Testis (tissue), 5 donors: ENCODE measurements at places on chromosomes 4 and X.

GRCh38 chr4:183390374-183390773 is 54.1 kb upstream of the CDKN2AIP start:
- no peak for DNase-seq

GRCh38 chr4:139642364-139642763 is 23.3 kb upstream of the MGST2 start:
- DNase-seq = no peak

DNA sequence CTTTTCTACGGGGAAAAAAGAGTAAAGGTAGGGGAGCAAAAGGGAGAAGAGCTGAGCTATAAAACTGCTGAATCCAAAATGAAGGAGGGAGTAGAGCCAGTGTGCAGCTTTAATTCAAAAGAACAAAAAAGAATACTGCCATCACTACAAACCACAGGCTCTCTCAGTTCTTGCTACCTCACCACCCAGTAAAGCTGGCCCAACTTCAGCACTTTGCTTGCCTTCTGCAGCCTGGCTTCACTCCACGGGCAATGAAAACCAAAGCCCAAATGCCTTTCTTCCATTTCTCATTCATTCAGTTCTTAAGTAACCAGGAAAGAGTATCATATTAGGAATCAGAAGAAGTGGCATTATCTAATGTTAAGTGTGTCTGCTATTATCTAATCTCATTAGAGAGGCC is 376.8 kb downstream of the BCOR start:
- DNase-seq = no peak

DNA sequence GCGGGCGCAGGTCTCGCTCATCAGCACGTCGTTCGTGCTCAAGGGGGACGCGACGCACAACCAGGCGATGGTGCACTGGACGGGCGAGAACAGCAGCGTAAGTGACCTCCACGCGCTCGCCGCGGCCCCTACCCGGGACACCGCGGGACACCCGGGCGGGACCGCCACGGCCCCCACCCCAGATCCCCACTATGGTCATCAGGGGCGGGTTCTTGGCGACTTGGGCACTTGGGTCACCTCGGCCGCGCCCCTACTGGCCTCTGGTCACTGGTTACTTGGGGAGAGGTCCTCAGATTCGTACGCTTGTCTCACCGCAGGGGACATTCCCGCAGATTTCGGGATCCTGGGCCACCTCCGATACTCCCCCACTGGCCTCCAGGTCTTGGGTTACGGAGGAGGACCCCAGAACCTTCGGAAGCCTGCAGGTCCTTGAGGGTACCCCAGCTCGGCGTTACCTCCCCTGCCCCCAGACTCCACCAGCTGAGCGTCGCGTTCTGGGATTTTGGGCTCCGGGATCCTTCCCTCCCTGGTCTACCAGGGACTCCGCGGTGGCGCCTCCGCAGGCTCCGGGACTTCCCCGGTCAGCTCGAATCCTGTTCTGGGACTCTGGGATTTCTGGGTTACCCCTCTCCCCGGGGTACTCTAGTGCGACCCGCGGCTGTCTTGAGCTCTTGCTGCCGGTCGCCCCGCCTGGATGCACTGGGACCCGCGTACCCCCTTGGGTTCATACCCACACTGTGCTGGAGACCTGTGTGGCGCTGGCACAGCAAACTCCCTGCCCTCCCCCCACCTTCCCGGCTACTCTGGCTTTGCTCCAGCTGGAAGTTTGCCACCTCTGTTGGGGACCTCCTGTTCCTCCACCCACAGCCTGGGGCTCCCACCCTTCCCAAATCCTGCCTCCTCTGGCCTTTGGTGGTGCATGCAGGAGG is 956 bp downstream of the SORCS2 start:
- DNase-seq = peak; percentile 18

DNA sequence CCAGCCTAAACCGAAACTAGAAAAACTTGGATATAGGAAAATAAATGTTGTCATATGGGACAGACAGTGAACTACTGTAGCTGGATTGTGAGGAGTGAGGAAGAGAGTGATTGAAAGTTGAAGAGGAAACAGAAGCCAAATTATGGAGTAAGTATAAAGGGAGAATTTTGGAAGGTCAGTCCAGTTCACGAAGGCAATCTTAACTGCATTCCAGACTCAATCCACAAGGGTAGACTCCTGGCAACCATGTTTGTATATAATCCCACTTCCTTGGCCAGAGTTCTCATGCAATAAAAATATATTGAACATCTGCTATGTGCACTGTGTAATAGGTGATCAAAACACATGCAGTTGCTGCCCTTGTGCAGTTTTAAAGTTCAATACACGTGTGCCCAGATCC is 58.6 kb upstream of the CAMK2D start:
- no peak for DNase-seq

DNA sequence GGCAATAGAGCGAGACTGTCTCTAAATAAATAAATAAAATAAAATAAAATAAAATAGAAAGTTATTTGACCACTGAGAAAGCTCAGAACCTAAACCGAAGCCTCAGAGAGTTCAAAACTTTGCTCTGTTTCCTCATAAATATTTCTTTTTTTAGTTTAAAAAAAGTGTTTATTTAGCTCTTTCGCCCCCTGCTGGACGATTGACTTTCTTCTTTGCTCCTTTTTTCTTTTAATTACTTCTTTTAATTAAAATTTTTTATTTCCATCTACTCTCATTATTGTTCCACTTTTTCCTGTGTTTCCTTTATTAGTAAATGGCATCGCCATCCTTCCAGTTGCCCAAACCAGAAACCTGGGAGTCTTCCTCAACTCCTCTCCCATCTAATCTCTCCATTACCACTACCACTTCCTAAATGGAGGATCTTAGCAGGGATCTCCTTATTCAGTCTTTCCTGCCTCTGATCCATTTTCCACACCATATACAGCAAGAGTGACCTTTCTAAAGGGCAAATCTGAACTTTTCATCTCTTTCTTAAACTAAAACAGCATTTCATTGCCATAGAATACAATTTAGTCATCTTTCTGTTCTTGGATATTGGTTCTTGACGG is 728 bp upstream of the IL13RA2 start:
- DNase-seq = peak; percentile 22

- no peak for DNase-seq
These were observed 173.1 kb upstream of the USP9X start for GRCh38 chrX:40912166-40912565.

- no peak for DNase-seq
These were observed 37.1 kb upstream of the STX18 start for GRCh38 chr4:4578981-4579380.

DNA sequence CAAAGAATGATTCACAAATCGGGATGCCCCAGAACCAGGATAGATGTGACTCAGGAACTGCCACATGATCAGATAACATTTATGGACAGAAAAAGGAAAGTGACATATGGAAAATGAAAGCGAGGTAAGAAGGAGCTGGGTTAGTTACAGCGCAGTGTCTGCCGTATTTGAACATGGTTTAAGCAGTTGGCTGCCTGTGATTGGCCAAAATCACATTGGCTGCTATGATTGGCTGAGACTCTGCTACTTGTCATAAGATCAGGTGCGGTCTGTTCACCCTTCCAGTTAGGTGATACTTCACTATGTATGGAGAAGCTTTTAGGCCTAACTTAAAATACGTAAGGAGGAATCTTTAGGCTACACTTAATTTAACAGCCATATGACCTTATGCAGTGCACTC is 322.7 kb upstream of the HAND2 start:
- DNase-seq = peak; percentile 26

GRCh38 chrX:131046596-131046995 is 11.6 kb upstream of the ARHGAP36 start:
- DNase-seq = no peak

- no peak for DNase-seq
These were observed 225.0 kb upstream of the PUDP start for GRCh38 chrX:7372825-7373525.

- DNase-seq = no peak
These were observed 211.3 kb upstream of the FAT1 start for GRCh38 chr4:186934841-186935443.

DNA sequence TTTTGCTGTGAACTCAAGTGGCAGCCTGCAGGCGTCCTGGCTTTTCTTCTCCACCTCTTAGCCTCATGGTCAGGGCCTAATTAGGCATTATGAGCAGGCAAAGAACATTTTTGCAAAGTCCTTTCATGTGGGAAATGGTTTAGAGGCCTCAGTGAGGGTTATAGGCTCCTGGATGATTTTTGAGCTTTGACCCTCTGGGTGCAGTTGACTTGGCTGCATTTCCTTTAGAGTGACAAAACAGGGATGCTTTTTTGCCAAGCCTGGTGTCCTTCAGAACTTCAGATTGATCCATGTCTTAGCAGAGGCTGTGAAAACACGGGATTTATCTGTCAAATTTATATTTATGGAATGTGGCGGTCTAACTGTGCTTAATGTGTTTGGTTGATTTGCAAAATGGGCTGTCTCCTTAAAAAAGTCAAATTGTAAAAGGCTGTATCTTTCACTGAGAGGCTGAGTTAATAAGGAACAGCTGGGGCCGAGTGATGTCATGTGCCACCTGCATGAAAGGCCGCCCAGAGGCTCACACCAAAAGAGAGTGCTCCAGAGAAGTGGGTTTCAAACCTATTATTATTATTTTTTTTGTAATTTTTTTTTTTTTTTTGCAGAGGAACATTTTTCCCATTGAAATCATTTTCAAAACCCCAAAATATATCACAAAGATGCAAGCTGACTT is 192.2 kb upstream of the ARX start:
- DNase-seq = no peak

- no peak for DNase-seq
These were observed 353.0 kb upstream of the IRS4 start for GRCh38 chrX:109089359-109089758.

DNA sequence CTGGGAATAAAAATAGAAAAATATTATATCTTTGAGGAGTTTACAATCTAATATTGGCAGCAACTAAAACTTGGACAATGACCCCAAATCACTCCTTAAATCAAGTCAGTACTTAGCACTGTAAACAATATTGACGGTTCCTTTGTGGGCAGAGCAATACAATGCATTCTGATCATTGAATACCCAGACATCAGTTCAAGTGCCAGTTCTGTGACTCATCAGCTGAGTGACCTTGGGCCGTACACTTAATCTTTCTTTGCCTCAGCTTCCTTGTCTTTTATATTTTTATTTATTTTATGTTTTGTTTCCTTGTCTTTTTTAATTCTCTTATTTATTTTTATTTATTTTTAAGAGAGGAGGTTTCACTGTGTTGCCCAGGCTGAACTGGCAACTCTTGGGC is 112.2 kb upstream of the ANXA3 start:
- no peak for DNase-seq

- DNase-seq = no peak
These were observed 10.8 kb downstream of the CTAG1A start for GRCh38 chrX:154595559-154596249.

GRCh38 chr4:8410641-8411271 is 29.8 kb downstream of the ACOX3 start:
- DNase-seq = peak; percentile 77
